DMS53 (cell line): ENCODE measurements at places on chromosomes 11 and 22.

GRCh38 chr22:17358415-17358814, 10.8 kb upstream of the CECR2 start:
- no peak for DNase-seq

DNA sequence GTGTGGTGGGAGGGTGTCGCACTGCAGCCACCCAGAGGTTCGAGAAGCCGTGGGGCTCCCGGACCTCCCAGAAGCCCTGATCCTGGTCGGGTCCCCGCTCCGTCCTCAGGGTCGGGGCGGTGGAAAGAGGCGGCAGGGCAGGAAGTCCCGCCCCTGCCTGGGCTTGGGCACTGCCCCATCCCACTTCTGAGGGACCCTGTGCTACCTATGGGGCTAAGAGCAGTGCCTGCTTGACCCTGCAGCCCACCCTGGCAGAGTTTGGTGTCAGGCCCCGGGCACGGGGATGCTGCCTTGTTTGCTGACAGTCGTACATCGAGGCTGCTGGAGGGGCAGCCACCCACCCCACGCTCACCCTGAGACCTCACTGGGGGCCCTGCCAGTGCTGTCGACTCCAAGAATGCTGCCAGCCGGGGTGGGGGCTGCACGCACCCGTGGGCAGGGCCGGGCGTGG, 19.4 kb downstream of the RNH1 start:
- no peak for DNase-seq

DNA sequence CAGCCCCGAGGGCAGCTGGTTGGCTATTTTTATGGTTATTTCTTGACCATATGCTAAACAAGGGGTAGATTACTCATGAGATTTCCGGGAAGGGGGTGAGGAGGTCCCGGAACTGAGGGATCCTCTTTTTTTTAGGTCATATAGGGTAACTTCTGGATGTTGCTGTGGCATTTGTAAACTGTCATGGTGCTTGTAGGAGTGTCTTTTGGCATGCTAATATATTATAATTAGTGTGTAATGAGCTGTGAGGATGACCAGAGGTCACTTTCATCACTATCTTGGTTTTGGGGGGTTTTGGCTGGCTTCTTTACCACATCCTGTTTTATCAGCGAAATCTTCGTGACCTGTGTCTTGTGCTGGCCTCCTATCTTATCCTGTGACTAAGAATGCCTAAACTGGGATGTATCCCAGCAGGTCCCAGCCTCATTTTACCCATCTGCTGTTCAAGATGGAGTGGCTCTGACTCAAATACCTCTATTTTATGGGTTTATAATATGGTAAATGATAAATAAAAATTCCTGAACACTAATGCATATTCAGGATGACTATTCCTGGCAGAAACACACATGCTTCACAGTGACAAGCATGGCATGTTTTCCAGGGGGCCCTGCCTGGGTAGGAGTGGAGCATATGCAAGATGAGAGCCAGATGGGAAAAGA, 11.2 kb downstream of the KREMEN1 start:
- DNase-seq: no peak

DNA sequence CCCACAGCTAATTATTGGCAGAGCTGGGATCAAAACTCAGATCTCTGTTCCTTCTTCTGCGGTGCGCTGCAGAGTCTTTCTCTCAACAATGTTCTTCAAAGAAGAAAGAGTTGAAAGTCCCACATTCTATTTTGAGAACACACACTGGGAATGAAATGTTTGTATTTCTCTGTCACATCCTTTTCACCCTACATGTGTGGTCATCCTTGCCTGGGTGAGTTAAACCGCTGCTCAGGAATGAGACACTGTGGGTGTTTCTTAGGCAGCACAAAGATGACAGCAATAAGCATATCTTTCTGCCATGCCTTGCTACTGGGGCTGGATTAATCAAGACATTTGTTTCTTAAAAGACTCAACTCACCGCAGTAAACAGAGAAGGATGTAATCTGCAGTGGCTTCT, 222.6 kb downstream of the LARGE1 start:
- DNase-seq: no peak

- DNase-seq: peak; percentile 88
These were observed 1.5 kb downstream of the GALNT18 start for GRCh38 chr11:11620173-11620920.

GRCh38 chr11:78074756-78075155, 4.9 kb downstream of the NDUFC2 start:
- no peak for DNase-seq

GRCh38 chr11:60899046-60899936, 7.1 kb downstream of the PRPF19 start:
- peak; percentile 87 for DNase-seq

GRCh38 chr22:24543679-24544243, 11.2 kb downstream of the GUCD1 start:
- DNase-seq: no peak

GRCh38 chr22:36155702-36156101, 4.9 kb downstream of the APOL3 start:
- no peak for DNase-seq

DNA sequence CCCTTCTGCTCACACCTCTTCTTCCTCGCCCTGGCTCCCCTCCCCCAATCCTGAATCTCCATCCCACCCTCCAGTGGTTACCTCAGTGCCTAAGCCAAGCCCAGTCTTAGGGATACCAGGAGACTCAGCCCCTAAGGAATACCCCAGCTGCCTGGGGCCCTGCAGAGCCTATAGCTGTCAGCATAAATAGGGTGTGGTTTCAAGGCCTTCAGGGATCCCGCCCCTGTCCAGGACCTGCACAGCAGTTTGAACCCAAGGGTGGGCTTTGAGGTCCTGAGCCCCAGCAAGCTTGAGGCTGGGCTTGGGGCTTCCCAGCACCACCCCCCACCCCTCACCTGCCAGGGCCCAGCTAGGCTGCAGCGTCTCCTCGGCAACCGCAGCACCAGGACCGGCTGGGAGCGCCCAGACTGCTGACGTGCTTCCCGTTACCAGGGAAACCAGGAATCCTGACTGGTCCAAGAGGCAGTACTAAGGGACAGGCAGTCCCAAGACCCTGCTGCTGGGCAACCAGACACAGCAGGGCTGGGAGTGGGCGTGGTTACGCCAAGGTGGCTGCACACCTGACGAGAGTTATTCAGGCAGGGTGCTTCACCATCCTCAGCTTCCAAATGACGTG, 13.7 kb downstream of the APBB1 start:
- DNase-seq: peak; percentile 54

- no peak for DNase-seq
These were observed 22.8 kb downstream of the SLC5A4 start for GRCh38 chr22:32232191-32232830.

GRCh38 chr11:123430721-123431497, 840 bp downstream of the GRAMD1B start:
- DNase-seq: peak; percentile 92
